ENCODE measurements at places on chromosomes 4 and X.

DNA sequence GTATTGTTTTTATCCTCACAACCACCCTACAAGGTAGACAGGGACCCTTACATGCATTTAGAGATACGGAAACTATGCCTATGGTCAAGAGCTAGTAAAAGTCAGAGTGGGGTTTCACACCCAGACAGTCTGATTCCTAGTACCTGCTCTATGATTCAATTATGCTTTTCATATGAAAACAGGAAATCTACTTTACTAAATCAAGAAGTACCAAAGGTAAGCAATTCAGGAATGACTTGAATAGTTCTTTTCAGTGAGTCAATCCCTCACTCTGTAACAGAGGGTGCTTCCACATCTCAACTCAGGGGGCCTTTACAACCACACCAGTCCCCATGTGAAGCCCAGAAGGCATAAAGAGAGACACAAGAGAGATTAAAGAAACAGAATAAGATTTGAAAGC, 191.4 kb downstream of the PPP3CA start:
- DNase-seq, result no peak

DNA sequence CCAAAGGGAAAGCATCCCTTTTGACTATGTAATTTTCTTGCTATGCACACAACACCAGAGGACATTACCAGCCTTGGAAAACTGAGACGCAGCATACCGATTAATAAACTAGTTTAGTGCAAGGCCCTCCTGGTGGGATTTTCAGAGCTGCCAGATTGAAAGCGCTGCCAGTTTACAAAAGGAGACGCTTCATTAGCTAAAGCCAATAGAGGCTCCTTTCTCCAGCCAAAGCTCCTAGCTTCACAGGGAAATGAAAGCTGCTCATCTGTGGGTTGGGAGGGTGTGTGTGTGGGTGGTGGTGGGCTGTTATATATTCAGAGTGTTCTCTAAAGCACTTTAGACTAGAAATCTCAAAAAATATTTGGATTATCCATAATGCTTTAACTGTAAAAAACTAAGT, 32.4 kb downstream of the SPANXN4 start:
- DNase-seq, result no peak

GRCh38 chr4:7196288-7196651, 3.9 kb downstream of the SORCS2 start:
- no peak for DNase-seq

DNA sequence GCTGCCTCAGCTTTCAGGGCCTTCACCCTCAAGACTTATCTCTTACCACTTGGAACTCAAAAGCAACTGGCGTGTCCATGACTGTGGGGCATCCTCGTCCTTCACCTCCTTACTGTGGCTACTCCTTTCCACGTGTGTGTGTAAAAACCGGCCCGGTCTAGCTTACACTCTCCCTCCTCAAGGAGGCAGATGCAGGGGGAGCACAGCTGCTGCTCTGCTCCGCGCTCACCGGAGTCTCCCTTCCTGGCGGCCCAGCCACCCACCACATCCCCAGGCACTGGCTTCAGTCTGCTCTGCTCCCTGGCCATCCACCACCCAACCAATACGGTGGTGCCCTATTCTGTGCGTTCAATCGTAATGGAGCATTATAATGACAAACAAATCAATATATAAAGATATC, 8.3 kb downstream of the RNF212 start:
- DNase-seq, result no peak

GRCh38 chrX:43743100-43743822, 87.2 kb downstream of the MAOA start:
- DNase-seq, result no peak

GRCh38 chr4:26124753-26125321, 196.0 kb upstream of the RBPJ start:
- no peak for DNase-seq

GRCh38 chr4:76954489-76954888, 4.9 kb downstream of the SEPTIN11 start:
- no peak for DNase-seq

Measured in activated CD8-positive, alpha-beta memory T cell treated with anti-CD3 and anti-CD28 coated beads for 48 hours (primary cell).